Stimulated activated CD4-positive, alpha-beta T cell treated with anti-CD3 and anti-CD28 coated beads, Interleukin-1b, Interleukin-23, amount 100 ng/mL, for 1 hour (primary cell): ENCODE measurements at places on chromosomes 3 and 15.
A peak's percentile ranks its signal among the peaks of the same experiment; 100 is the strongest.

DNA sequence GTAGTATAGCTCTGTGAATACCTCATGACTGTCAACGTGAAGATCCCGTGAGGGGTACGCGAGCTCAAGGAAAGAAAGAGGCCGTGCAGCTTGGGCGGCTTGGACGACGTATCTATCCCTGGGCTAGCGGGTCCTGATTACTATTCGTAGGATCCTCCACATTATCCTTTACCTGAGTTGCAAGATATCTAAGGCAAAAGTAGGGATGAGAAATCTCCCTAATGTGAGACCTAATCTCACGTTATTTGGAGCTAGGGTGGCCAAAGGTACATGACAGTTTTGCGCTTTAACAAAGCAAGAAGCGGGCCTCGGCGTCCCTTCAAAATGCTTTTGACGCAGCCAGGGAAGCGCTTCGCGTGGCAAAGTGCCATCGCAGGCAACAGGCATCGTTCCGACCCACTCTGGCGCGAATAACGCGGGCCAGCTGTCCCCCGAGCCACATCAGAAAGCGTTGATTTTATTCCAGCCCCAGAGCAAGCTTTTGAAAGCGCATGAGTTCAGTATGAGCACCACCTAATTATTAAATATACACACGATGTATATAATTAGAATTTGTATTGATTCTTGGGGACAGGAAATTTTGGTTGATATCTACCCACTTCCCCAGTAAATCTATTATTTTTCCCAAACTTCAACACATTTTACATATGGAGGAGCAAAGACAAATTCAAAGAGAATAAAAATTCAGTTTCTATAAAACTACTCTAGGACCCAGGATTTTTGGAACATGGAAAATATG lies 2.5 kb upstream of the EOMES start:
- no peak for DNase-seq

- DNase-seq, result peak; percentile 85
Measured at GRCh38 chr3:51995346-51996163, at the start of gene RPL29. Gene RPL29 (minus strand): TSS chr3:51995895. CDS start chr3:51995461, 434 bp downstream.

GRCh38 chr3:187208159-187208558 lies 10.9 kb downstream of the RTP1 start:
- no peak for DNase-seq

DNA sequence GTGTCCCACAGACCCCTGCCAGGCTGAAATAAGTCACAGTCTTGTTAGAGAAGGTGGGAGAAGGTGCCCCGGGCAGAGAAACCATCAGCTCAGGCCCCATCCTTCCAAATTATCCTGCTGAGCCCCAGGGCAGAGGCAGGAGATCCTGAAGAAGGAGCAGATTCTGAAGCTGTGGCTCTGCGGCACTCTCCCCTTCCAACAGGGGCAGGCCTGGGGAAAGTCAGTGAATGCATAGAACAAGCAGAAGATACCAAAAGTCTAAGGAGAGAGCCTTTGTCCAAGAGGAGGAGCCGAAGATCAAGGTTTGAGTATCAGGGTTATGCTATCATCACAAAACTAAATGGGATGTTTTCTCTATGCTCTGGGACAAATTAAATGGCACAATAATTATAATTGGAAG lies 249.3 kb downstream of the XXYLT1 start:
- no peak for DNase-seq

DNA sequence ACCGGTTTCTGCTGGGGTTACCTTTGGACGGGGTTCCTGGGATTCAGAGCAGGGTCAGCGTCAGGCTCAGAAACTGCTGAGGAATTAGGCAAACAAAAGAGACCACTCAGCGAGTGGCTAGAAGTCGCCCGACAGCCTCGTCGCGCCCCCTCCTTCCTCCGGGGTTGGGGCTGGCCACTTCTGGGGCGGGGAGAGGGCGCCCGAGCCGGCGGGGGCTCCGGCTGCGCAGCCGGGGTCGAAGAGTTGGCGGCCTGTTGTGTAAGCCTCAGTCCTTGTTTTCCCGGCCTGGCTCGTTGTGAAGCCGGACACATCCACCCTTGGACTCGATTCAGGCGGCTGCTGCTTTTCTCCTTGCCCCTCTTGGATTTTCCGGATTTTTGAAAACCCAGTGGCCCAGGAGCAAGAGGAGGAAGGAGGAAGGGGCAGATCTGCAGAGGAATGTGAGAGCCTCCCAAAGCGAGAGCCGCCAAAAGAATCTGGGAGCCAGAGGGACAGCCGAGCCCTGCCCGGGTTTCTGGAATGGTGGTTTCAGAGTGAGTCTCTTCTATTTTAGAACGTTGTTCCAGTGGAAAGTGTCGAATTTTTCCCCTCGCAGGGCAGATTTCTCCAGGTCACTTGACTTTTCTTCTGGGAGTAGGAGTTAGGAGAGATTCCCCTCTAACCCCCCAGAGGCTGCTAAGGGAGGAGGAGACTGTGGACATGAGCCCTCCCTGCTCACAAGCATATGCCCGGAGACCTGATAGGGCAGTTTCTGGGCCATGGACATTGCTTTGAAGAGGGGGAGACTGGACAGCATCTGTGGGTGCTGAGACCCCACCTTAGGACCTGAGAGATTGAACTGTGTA lies 666 bp downstream of the SNX33 start:
- DNase-seq, result no peak

- no peak for DNase-seq
Measured at GRCh38 chr3:169505577-169506230, 157.8 kb downstream of the MECOM start.

DNA sequence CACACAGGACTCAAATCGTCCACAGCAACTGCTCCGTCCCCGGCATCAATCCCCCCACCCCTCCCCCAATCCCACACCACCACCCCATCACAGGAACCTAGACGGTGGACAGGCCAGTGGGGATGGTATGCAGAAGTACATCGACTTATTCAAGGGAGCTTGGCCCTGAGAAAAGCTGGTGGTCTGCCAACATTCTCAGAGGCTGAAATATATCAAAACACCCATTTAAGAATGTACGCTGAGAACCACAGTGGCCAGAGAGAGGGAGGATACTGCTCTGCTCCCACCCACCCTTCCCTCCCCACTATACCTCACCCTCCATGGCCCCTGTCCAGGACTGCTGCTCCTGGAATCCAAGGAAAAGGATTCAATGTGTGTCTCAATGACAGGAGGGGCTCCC lies 12.4 kb upstream of the USP3 start:
- DNase-seq, result no peak

DNA sequence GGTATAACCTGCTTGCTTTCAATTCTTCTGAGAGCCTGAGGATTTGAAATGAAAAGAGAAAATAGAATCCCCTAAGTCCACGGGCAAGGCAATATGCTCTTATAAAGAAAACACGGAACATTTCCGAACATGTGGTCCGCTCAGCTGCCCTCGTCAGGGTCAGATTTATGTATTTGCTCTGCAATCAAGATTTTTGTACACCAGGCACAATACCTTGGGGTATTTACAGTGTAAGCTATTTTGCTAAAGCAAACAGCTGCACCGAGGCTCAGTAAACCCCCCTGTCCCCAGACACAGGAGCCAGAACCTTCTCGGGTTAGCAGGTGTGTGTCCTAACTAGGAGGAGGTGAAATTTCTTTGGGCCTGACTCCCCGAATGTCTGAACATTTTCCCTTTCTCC lies 155.8 kb upstream of the LRIG1 start:
- DNase-seq, result no peak

DNA sequence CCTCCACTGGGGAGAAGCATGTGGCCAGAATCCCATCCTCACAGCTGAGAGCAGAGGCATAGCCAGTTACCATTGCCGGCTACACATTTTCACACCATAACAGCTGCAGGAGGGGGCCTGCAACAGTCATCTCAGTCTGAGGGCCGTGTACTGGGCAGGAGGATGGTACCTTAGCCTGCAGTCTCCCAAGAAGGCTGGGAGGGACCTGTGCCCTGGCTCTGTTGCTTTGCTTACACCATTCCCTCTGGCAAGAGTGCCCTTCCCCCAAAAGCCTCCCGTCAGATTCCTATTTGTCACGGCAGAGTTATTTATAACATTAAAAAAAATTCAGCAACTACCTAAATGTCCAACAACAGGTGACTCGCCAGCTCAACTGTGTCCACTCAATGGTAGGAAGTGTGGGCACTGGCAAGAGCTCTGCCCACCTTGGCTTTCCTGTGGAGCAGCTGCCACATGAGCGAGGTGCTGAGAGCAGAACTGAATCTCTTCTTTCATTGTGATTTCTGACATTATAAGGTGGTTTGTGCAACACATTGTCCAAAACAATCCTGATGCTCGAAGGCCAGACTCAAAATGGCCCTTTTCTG lies 4.4 kb downstream of the CAMKV start:
- DNase-seq, result no peak

GRCh38 chr3:129686941-129687340 lies 80.5 kb upstream of the PLXND1 start:
- DNase-seq, result no peak

GRCh38 chr15:97909291-97909891 lies 51.1 kb upstream of the ARRDC4 start:
- no peak for DNase-seq

GRCh38 chr3:119873646-119874045 lies 91.7 kb downstream of the NR1I2 start:
- DNase-seq, result no peak

DNA sequence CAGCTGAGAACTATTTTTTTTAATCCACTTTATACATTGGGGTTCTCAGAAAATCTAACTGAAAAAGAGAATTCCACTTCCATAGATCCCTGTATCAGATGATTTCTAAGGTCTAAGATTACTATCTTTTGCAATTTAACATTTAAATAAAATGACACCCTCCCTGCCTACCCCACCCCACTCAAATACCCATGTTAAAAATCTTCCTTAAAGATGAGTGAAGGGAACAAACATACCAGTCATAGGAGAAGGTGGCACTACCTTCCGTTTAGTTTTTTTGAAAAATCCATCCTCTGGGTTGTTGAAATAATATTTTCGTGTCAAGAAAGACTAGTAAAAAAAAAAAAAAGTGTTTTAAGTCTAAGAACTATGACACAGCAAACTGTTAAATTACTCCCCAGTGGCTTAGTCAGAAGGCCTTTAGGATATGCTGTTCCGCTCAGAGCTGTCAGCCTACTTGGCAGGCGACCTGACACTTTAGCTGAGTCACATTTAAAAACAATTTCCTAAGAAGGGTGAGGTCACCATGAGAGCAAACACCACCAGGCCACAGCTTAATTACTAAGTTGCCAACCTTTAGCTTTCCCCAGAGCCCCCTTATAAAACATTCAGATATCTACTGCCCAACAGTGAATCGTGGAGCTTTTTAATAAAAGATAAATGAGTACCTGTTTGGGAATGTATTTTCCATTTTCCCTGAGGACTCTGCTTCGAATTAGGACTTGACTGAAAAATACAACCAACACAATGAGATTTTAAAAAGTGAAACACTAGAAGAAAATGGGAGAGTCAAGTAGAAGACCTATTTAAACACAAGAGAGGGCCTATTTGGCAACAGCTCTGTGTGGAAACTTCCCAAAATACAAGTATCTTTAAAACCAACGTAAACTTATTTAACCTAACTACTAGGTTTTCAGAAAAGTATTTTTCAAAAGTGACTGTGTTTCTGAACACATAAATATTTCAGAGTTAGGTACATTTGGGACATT lies 9.6 kb downstream of the EMC3 start:
- no peak for DNase-seq

- no peak for DNase-seq
Measured at GRCh38 chr3:56522374-56522773, 34.6 kb upstream of the CCDC66 start.

GRCh38 chr15:72616491-72617210 lies 37.8 kb upstream of the GOLGA6B start:
- no peak for DNase-seq

DNA sequence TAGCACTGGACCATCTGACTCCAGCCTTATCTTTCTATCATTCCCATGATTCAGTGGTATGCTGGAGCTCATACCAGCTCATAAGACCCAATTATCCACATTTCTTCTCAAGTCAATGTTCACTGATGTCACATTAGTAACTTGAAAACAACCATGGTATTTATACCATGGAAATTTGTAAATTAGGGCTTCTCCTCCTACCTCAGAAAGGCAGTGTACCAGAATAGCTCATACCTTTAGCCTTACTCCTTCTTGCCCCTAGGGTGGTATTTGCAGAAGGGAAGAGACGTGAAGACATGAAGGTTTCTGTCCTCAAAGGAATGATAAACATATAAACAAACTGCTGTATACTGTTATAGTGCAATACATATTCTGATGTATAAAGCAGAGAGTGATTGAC lies 114.2 kb downstream of the NEK11 start:
- DNase-seq, result no peak

DNA sequence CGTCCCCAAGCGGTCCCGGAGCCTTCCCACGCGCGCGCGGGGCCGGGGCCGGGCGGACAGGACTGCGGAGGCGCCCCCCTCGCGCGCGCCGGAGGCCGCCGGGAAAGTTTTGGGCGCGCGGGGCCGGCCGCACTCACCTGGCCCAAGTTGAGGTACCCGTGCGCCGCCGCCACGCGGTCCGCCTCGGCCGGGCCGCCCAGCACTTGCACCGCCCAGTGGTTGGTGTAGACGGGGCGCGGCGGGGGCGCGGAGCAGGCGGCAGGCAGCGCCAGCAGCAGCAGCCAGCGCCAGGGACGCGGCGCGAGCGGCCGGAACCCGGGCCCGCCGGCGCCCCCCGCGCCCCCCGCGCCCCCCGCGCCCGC lies 289 bp downstream of the PCSK6 start:
- DNase-seq, result no peak

DNA sequence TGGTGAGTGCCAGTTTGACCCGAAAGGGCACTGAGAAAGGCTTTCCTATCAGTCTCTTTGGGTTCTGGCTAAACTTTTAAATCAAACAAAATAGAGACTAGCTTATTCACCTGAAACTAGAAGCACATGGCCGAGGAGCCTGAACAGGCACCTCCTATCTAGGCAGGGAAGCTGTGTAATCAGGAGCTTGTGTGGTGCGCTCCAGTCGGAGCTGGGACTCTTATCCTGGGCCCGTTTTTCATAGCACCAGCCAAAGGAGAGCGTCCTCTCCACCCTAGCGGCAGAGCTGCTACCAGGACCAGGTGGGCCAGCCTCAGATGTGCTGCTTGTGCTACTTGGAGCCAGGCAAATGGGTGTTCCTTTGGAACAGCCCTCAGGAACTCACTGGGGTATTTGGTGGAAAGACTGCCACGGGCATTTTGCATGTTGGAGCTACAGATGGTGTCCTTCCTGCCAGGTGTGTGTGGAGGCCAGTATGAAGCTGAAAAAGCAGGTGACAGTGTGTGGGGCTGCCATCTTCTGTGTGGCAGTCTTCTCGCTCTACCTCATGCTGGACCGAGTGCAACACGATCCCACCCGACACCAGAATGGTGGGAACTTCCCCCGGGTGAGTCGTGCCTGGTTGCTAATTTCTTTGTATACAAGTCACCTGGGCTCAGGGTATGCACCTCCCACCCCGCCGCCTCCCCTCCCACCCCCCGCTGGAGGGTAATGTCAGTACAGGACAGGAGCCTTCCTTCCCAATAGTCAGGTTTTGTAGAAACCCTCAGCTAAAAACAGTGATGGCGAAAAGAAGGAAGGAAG lies 833 bp downstream of the MAN2A2 start:
- no peak for DNase-seq

GRCh38 chr3:13199006-13199776 lies 126.0 kb upstream of the IQSEC1 start:
- no peak for DNase-seq

GRCh38 chr15:63288778-63289378 lies 11.5 kb downstream of the APH1B start:
- DNase-seq, result no peak
